Suppressor macrophage treated with lipopolysaccharide for 1 hour (primary cell): ENCODE measurements at places on chromosomes 4 and X.

GRCh38 chrX:14581081-14581480 is 51.7 kb downstream of the GLRA2 start:
- no peak for DNase-seq

DNA sequence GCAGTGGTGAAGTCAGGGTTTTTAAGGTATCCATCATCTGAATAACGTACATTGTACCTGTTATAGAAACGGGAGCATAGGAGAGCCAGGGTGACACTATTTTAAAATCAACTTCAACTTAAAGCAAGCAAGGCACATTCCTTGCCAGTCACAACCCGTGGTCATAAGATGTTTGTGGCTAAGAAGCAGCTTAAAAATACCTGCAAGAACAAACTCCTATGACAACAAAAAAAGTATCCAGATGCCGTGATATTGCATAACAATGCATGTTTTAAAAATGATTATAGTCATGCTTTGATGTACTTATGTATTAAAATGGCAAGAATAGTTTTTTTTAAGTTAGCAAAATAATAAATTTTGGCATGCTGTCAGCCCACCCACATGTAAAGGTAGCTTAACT is 16.5 kb upstream of the SYNPO2 start:
- DNase-seq = no peak

DNA sequence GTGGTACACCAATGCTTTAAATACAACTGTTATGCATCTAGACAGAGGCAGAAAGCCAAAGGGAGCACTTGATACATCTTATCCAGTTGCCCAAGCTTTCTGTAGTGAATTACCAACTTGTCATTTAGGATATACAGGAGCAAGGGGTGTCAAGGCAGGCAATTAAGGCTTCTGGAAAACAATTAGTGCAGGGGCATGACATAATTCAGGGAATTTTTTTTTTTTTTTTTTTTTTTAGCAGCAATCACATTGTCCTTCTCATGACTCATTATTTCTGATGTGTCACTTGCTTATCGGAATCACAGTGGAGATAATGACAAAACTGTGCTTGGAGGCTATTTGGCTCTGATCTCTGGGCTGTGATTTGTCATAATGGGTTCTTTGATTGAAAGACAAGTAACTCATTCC is 259.5 kb downstream of the ARHGAP24 start:
- DNase-seq = peak; percentile 85

DNA sequence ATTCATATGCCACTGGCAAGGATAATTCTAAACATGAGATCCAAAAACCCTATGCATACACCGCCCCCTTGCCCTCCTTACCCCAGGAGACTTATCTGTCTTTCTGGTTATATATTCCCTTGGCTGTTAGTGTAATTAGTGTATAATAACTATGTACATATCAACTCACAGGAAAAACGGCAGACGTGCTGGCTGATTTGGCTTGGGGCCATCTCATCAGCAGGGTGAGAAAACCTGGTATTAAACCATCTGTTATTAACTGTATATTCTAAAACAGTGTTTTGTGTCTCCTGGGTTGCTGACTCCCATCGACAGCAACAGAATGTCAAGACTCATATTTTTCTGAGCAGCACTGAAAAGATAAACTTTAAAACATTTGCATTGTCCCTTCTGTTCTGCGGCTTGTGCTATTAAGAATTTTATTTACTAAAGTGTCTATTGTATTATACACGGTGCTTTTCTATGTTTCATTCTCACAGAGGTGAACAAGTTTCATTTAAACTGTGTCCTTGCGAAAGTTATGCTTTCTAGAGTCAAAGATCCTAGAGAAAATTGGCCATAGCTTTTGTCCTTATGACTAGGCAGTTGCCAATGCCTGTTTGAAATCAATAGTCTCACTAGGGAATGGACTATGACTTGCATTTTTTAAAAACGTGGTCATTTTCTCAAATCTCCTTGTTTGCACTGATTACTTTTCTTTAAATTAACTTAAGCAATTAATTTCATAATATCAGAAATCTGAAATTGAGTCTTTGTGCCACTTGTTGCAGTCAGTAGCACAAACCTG is 211.5 kb upstream of the MID1 start:
- no peak for DNase-seq

GRCh38 chr4:105483840-105484239 is 10.0 kb upstream of the PPA2 start:
- DNase-seq = peak; percentile 43

DNA sequence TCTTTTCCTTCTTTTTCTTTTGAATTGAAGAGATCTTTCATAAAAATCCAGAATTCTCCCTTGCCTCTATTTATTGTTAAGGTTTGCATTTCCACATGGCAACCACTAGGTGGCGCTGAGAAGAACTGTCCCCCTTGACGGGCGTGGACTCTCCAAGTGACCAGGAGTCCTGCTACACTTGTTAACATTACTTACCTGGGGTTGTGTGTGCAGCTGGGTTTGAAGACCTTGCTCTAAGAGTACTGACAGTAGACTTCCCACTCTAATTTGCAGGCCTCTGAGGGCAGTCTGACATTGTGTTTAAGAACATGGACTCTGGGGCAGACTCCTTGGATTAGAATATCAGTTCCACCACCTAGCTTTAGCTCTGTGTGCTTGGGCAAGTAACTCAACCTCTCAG is 52.8 kb downstream of the GPRIN3 start:
- DNase-seq = peak; percentile 61

DNA sequence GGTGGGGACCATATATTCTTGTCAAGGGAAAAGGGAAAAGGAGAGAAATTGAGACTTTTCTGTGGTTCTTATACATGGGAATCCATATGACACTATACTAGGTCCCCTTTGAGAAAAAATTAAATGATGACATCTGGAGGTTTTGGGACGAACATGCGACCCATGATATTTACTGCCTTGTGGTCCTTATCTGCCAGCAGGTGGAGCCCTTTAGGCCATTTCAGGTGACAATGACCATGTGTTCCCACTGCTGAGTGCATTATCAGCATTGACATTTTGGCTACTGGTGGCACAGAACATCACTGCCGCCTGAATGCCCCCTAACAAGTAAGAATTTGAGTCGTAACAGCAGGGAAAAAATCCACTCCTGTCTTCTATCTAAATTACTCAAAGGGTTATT is 843.4 kb downstream of the FSTL5 start:
- peak; percentile 54 for DNase-seq
